ENCODE measurements at places on chromosomes 6 and 20.

DNA sequence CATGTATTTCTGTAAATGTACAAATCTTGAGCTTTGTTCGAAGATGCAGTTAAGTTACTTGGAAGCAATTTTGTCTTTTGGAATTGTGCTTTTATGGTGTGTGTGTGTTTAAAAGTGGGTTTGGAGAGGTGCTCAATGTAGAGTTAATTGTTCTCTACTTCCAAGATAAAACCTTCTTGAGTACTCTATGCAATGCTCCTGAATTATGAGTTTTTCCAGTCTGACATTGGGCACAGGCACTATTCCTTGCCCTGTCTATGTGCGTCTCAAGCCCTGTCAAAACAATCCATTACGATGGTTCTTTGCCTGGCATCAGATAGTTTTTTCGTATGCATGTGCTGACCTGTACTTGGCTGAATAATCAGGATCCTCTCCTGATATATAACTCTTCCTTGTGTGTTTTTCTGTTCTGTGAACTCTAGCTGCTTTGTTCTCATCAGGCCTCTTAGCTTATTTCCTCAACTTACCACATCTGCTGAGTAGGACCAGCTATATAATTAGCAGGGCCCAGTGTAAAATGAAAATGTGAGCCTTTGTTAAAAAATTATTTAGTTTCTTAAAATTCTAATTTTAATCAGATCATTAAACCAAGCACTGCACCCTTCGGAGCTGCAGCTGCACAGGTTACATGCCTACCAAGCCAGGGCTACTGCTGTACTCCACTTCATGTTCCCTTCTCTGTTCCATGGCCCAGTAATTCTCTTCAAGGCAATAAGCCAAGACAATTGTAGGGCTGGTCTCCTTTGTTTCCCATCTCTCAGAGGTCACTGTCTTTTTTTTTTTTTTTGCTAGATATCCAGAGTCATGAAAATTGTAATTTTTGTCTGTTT, 160.1 kb downstream of the ZFAND3 start:
- no peak for DNase-seq

DNA sequence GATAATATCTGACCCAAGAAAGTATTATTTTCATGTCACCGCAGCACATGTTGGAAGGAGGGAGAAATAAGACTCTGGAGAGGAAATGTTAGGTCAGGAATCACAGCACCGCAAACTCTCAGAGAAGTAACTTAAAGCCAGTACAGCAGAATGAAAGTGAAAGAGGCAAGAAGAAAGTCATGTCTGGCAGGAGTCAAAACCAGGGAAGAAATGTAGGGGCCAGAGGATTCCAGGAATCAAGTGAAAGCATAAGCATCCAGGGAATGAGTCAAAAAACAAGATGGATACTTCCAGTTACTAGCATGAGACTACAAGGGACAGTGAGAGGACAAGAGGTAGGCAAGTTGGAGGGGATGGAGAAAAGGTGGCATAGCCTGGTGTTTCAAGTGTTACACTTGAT, 80.4 kb downstream of the AK9 start:
- no peak for DNase-seq

- DNase-seq = no peak
These were observed 17.3 kb upstream of the CCDC167 start for GRCh38 chr6:37516920-37517405.

GRCh38 chr20:19758501-19759331, 658 bp downstream of the RIN2 start:
- peak; percentile 64 for DNase-seq

DNA sequence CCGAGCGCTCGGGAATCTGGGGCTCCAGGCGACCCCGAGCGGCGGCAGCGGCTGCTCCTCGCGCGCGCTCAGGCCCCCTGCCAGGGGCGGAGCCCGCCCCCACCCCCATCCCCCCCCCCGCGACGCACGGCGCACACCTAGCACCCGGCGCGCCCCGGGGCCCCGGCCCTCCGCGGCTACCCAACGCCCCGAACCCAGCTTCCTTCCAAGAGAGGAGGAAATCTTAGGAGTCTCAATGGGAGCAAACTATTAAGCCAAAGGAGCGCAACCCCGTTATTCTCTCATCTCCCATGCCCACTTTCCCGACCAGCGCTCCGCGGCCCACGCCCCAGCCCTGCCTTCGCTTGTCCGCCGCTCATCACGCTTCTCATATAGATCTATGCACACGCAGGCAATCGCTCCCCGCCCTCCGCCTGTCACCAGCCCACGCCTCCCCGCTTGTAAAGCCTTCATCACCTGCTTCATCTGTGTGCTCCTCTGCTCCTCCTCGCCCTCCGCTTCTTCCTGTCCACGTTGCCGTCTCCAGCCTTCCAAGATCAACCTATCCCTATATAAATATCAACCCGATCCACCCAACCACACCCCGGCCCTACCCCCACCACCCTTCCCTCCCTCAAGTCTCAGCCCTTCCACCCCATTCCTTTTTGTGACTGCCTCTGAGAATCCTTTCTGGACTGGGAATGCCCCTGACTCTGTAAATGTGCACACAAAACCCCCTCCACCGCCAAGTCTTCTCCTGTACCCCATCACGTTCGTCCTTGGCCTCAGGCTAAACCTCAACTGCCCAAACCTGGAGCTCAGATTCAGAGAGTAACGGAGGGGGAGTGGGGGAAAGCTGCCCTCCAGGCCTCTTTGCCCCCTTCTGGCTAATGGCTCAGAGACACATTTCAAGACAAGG, at the start of gene DLK2:
Gene DLK2 (minus strand): TSS at position 18 of the 898 bp plus-strand sequence. CDS start 723 bp downstream, outside the sequence.
- DNase-seq = no peak

GRCh38 chr6:41984623-41985022, 43.0 kb upstream of the CCND3 start:
- no peak for DNase-seq

GRCh38 chr20:38692436-38693411, 31.6 kb upstream of the SLC32A1 start:
- no peak for DNase-seq

DNA sequence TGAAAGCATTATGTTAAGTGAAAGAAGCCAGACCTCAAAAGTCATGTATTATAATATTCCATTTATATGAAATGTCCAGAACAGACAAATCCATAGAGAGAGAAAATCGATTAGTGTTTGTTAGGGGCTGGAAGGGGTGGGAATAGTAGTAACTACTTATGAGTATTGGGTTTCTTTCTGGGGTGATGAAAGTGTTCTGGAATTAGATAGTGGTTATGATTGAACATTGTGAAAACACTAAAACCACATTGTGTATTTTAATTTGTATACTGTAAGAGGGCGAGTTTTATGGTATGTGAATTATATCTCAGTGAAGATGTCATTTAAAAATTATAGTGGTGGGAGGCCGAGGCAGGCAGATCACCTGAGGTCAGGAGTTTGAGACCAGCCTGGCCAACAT, 52.0 kb upstream of the KIF13A start:
- no peak for DNase-seq

- no peak for DNase-seq
These were observed 118.2 kb upstream of the RIPOR2 start for GRCh38 chr6:25053875-25054371.

DNA sequence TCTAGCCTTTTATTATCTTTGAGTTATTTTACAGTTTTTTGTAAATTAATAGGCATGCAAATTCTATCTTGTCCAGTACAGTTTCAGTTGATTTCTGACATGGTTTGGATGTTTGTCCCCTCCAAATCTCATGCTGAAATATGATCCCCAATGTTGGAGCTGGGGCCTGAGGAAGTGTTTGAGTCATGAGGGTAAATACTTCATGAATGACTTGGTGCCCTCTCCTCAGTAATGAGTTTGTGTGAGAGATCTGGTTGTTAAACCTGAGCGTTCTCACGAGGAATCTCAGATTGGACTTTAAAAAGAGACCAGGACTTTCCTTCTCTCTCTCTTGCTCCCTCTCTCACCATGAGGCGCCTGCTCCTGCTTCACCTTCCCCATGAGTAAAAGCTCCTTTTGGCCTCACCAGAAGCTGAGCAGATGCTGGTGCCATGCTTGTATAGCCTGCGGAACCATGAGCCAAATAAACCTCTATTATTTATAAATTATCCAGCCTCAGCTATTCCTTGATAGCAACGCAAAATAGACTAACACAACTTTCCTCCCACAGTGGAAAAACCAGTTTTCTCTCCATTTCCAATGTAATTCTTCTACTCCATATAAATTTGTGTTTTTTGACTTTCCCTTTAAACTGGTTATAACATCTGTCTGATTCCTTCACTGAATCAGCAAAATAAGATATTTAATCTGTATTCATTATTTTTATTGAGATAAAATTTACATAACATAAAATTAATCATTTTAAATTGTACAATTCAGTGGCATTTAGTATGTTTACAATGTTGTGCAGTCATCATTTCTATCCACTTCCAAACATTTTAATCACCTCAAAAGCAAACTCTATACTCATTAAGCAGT, 78.7 kb upstream of the PRSS16 start:
- no peak for DNase-seq

DNA sequence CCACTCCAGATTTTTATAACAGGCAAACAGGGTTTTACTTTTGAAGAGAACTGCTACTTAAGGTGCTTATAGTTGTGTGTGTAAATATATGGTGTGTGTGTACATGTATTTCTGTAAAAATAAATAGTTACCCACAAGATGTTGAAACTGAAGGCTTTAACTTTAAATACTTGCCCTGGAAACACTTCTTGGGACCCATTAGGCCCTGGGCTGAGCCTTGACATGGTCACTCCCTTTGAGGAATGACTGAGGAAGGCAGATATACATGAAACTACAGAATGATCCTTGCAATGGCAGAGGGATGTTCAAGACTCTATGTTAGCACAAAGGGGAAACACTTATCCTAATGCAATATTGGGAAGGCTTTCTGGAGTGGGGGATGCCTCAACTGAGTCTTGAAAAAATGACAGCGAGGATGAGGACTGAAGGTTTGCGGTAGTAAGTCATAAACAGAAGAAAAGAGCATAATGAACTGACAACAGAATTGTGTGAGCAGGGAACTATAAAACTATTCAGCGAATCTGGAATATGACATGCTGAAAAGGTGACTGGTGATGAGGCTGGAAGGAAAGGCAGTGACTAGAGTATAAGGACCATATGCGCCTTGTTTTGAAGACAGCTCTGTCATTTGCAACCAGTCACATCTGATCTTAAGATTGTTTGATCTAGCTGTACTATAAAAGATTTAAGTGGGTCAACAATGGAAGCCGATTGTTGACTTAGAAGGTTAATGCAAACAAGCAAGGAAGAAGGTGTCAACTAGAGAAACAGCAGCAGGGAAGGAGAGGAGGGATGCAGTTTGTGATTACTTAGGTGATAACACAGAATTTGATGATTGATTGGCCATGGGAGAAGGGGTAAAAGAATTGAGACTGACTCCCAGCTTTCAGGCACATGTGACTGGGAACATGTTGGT, 64.4 kb upstream of the COL21A1 start:
- no peak for DNase-seq

- DNase-seq = no peak
These were observed 1.2 kb upstream of the PI3 start for GRCh38 chr20:45173522-45173921.

DNA sequence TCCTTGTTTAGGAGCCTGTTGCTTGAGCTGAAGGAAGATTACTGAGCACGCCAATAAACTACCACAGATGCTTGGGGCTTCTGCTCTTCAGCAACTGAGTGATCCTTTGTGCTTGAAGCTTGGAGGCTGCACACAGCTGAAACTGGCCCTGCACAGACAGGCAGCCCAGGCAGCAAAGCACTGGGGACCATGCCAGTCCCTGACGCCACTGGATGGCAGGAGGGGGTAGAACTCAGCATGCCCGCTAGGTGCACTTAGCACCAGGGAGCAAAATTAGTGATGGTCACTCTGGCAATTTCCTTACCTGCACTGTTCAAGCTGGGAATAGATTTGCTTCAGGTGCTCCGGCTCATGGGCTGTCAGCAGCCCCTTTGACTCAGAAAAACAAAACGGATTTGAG, 91.5 kb downstream of the FAM50B start:
- DNase-seq = no peak

- no peak for DNase-seq
These were observed 46.4 kb upstream of the CHD6 start for GRCh38 chr20:41664584-41664983.

GRCh38 chr6:97312241-97312640, 29.2 kb upstream of the MMS22L start:
- no peak for DNase-seq

DNA sequence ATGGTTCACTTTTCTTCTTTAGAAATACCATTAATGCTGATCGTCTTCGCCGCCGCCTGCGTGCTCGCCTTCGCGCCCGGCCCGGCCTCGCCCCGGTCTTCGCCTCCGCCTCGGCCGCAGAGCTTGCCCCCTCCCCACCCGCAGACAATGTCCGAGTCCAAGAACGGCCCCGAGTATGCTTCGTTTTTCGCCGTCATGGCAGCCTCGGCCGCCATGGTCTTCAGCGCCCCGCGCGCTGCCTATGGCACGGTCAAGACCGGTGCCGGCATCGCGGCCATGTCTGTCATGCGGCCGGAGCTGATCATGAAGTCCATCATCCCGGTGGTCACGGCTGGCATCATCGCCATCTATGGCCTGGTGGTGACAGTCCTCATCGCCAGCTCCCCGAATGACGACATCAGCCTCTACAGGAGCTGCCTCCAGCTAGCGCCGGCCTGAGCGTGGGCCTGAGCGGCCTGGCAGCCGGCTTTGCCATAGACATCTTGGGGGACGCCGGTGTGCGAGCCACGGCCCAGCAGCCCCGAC, 4.8 kb upstream of the PRPH2 start:
- no peak for DNase-seq

DNA sequence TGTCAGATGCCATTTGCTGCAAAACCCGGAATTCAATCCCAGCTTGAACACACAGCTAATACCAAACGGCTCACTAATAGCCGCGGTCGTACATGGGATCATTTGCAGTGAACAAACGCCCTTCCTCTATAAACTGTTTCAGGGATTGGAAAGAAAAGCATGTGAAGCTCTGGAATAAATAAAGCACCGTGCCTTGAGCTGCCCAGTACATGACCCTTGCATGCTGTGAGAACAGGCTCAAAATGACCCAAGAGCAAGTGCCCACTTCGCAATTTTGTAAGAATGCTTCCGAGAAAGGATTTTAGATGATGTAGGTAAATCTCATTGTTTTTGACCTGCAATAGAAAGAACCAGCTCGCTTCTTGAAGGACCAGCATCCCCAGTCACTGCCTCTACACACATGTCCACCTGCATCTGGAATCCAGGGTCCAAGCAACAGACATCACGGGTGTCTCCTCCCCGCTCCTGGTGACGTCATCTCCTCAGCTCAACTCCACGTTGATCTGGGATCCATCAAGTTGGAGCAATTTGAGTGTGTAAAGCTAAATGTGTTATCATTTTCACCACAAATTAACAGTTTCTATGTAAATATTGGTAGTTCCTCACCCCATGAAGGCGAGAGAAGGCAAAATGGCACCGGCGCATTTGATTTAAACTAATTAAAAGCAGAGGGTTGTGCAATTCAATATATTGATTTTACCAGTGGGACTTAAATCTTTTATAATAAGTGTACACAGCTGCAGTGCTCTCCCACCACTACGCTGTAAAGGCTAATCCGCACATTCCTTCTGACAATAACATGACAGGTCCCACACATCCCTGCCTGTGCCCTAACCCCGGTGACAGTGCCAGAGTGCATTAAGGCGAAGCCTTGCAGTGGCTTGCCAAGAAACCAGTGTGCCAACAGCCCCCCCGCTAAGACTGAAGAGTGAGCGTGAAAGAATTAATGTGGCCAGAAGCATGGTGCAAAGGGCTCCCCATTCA, 6.2 kb downstream of the BMP7 start:
- no peak for DNase-seq

- DNase-seq = no peak
These were observed 34.1 kb upstream of the TBC1D7 start for GRCh38 chr6:13362412-13362811.

- no peak for DNase-seq
These were observed 65.1 kb downstream of the ALDH8A1 start for GRCh38 chr6:134884752-134885151.
